RPMI7951 (cell line): ENCODE measurements at places on chromosomes 1 and 21.

DNA sequence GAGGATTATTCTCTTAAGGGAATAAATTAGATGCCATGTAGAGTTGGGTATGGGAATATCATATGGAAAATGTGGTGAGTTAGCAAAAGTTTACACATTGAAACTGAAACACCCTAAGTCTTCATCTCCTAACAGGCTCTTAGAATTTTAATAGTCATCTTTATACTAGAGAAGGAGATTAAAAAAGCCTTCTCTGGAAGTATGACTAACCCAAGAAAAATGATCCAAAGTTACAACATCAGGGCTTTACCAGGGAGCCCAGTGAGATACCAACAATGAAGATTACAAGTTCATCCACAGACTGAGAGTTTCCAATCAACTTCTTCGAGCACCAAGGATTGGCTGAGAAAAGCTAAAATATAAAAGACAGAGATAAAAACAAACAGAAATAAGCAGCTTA is 70.0 kb upstream of the KIAA0040 start:
- no peak for DNase-seq

GRCh38 chr1:233782937-233783586 is 121.4 kb upstream of the SLC35F3 start:
- DNase-seq, result no peak

DNA sequence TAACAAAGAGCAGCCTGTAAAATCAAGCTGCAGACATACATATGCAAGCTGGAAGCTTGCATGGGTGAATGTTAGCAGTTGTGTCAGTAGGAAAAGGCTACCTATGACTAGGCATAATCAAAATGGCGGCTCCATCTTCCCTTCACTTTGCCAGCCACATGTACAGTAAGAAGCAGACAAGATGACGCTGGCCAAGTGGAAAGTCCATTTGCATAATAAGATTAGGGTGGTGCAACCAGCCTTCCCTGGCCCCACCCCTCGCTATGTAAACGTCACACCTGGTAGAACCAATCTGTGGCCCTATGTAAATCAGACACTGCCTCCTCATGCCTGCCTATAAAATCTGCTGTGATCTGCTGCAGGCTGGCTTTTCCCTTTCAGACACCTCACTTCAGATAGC is 171.9 kb upstream of the USP25 start:
- peak; percentile 42 for DNase-seq

DNA sequence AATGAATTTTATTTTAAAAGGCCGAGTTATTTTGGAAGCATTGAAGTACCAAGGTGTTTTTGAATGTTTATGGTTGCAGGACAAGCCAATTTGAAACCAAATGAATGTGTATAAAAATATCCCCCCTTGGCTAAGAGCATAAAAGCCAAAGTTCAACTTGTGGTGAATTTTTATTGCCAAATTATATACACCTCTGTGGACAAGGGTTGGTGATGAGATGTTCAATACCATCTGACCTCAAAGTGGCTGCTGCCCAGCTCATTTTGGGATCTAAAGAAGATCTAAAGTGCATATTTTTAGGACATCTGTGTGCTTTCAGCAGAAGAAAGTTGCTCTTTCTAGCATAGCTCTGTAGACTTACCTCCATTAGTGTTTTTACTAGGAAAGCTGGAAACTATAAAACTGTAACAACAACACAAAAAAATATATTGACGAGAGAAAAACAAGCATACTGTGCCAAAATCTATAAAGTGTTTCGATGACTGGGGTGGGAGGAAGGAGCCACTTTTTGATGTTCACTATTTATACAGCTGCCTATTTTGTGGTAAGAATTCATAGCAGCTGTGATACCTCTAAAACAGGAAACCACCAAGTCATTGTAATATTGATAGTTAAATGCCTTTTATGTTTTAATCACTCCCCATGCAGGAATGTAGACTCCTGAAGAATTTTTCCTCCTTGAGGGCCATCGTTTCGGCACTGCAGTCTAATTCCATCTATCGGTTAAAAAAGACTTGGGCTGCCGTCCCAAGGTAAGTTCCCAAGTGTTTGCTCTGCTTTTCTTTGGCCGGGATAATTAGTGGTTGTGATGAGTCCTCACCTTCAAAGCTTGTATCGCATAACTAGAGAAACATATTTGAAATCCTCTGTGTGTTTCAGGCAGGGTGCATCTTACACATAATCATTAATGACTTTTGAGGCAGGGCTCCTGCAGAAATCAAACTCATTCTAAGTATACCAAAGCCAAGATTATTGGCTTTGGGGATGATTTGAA is 83.2 kb downstream of the RGL1 start:
- no peak for DNase-seq

DNA sequence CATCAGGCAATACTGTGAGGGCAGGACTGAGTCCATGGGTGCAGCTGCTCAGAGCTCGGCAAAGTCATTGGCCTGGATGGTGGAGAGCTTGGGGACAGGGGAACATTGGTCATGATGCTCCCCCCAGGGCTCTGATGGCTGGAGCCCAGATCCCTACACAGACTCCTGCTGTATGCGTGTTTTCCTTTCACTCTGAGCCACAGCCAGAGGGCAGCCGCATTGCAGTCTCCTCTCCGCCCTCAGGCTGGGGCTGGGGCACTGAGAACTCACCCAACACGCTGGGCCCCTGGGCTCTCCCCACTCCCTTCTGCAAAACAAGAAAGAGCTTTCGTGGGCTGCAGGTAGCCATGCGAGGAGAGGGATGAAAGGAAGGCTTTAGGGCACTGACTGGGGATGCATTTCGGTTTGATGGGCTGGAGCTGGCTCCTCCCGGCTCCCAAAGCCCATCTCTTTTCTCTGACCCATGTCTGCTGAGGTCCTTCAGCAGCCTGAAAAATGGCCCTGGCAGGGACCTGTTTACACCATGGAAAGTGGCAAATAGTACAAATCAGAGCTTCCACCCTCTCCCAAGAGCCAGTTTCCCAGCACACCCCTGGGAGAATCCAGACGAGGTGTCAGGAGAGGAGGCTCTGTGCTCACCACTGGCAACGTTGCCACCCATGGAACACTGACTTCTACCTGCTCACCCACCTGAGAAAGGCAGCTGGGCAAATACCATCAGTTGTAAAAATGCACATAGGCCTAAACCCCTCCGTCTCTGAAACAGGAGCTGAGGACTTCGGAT is 43.8 kb downstream of the CAPN2 start:
- no peak for DNase-seq
